ENCODE measurements at places on chromosomes 11 and 22. TPM values are rescaled to one million over a fixed set of nuclear protein-coding genes. Genes with fewer than 3 reads are reported as not detected.

Gene TMEM191C
- 0.16 TPM for total RNA-seq

Gene CHADL
- total RNA-seq: 2.9 TPM

Gene OR9G1
- not detected for total RNA-seq

Gene VSTM5
- not detected for total RNA-seq

Gene ZBTB16
- total RNA-seq: 196 TPM

Gene RRP7A
- 44.8 TPM for total RNA-seq

DNA sequence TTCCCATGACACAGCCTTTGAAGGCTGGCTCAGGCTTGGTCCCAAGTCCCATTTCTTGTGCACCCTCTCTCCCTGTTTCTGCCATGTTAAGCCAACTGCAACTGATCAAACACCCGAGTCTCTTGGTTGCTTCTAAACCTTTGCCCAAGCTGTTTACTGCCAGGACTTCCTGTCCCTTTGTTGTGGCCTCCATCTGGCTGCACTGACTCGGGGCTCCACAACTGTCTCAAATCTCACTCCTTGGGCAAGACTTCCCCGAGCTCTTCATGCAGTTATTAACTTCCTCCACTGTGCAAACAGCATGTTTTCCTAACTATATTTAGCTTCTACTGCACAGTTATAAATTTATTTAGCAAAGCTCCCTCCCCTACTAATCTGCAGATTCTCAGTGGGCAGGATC, 4.3 kb downstream of the VPREB1 start:
- DNase-seq: no peak

- no peak for DNase-seq
These were observed 628 bp upstream of the IGLL1 start for GRCh38 chr22:23580576-23581259.

DNA sequence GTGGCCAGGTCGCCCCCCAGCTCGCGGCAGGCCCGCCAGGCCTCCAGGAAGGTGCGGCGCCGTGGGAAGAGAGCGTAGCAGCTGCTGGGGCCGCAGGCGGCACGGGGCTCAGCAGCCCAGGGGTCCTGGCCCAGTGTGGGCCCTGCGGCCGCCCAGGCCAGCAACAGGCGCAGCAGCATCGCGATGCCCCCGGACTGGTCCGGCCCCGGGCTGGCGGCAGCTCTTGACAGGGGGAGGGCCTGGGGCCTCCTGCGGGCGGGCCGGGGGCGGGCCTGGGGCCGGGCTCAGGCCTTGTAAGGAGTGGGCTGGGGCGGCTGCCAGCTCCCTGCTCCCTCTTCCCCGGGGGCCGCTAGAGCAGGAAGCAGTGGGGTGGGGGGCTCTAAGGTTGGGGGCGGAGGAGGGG, at the start of gene CD248:
Gene CD248 (minus strand): TSS at position 196 of the 403 bp plus-strand sequence. CDS start 17 bp downstream, at position 179.
- DNase-seq: no peak

DNA sequence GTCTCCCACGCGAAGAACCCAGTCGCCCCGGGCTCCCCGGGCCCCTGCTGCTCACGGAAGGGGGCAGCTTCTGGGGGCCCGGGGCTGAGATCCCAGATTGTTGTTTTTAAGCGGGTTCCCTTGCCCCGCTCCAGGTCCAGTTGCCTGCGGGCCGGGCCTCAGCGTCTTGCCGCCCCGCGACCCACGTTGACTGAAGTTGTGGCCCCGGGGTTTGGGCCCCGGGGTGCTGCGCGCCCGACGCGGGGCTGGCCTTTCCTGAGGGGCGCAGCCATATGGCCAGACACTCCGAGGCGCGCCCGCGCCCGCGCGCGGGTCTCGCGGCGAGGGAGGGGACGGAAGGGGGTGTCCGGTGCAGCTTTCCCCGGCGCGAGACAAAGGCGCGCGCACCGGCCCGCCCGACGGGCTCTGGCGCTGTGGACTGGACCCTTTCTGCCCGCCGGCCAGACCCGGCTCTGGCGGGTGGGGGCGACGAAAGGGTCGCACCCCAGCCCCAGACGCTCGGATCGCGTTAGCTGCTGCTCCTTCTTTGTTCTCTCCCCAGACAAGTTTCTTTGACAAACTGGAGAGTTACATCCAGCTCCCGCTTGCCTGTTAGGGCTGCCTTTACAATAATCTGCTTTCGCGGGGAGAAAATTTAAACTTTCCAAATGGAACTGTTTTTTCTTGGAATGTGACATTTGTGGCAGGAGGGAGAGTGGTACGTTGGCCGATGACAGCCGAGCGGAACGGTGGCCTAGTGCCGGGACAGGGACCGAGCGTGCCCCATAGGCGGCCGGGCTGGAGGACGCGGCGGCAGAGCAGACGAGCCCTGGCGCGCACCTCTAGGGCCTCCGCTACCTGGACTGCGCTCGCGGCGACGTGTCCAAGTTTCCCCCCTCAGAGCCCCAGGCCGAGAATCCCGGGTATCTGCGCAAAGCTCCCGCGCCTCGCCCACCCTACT, 716 bp downstream of the AMOTL1 start:
- peak; percentile 90 for DNase-seq

DNA sequence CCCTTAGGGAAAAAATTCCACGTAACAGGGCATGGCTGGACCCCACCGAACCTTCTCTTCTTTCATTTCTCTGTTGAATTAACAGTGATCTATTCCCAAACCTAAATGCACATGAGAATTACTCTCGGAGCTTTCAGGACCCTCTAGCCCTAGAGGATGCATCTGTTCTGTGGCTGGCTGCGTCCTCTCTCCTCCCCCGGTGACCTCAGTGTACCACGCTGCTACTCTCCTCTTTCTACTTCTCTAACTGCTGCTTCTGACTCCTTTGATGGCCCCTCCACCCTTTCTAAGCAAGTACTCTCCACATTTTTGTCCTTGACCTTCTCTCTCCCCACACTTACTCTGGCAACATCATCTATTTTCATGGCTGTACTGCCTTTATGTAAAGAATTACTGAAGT, 12.1 kb upstream of the APOA1 start:
- no peak for DNase-seq

GRCh38 chr22:40022536-40023240, 27.9 kb downstream of the FAM83F start:
- DNase-seq: no peak

DNA sequence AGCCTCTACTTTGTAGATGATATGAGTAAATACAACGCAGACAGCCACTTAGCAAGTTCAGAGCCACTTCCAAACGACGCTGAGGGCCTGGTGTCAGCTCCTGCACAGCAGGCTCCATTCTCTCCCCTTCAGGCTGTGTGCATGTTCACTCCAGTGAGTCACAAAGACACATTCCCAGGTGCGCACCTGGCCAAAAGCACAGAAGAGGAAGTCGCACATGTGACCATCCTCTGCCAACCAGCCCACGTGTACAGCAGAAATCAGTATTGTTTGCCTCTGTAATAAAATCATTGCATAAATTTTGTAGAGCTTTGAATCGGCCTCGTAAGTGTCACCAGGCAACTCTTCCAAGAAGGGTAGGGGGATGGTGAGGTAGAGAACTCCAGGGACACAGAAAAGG, 19.5 kb upstream of the TPH1 start:
- DNase-seq: no peak

DNA sequence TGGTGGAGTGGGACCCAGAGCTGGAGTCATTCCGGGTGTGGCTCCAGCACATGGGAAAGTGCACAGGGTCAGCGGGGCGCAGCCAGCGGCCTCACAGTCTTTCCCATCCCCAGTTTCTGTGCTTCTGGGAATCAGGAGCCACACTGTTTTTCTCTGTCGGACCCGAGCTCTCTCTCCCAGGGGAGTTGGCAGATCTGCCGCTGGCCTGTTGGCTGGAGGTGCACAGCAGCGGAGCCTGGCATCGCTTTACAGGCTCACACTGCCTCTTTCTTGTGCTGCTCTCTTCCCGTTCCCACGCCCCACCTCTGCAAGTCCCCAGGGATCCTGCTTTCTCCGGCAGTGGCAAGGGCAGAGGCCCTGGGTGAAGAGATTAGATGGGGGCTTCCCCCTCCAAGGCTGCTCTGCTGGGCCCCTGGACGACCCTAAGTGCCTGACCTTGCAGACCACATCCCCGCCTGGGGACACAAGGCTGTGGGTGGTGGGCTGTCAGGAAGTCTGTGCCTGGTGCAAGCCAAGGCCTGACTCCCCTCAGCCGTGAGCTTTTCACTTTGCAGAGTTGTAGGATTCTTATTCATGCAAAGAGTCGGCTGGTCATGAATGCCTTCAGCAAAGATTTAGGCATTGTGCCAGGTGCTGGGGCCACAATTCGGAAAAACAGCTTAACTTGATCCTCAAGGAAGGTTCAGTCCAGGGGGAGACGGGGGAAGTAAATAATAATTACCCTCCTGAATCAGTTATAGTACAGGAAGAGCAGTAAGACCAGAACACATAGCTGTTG, 116.3 kb downstream of the TIMP3 start:
- DNase-seq: no peak

GRCh38 chr11:86816251-86816726, 15.9 kb downstream of the PRSS23 start:
- no peak for DNase-seq

DNA sequence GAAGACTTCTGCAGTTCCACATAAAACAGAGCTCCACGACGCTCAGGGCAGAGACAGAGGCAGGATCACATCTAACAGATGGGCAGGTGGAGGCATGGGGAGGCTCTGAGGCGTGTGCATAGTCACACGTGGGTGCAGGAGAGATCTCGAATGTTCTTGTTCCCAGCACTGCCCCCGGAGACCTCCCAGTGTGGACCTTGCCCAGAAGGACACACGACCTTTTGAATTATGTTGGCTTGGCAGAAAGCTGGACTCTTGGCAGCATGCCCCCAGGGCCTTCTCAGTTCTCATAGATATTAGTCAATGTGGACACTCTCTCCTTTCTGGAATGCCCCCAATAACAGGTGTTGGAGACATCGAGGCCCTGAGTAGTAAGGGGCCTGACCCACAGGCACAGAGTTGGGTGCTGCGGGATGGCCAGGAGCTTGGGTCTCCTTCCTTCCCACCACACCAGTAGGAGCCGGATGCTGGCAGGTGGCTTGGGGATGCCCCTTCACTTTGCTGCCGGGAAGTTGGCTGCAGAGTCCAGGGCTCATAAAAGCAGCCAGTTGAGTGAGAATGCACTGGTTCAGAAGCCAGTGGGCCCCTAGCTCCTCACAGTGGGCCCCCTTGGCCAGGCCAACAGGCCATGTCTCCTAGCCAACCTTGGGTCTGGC, 12.1 kb downstream of the MYEOV start:
- DNase-seq: no peak

GRCh38 chr11:68687311-68687710, 3.0 kb downstream of the GAL start:
- DNase-seq: peak; percentile 59

DNA sequence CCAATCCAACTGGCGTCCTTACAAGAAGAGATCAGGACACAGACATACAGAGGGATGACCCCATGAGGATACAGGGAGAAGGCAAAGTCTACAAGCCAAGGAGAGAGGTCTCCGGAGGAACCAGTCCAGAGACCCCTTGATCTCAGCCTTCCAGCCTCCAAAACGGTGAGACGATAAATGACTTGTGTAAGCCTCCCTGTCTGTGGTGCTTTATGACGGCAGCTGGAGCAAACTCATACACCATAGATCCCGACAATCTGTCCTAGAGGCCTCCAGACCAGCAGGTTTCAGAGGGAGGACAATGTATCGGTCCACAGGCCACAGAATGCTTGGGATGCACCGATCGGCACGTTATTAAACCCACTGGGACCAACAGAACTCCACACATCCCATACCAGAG, 383.3 kb downstream of the SHANK2 start:
- DNase-seq: no peak

DNA sequence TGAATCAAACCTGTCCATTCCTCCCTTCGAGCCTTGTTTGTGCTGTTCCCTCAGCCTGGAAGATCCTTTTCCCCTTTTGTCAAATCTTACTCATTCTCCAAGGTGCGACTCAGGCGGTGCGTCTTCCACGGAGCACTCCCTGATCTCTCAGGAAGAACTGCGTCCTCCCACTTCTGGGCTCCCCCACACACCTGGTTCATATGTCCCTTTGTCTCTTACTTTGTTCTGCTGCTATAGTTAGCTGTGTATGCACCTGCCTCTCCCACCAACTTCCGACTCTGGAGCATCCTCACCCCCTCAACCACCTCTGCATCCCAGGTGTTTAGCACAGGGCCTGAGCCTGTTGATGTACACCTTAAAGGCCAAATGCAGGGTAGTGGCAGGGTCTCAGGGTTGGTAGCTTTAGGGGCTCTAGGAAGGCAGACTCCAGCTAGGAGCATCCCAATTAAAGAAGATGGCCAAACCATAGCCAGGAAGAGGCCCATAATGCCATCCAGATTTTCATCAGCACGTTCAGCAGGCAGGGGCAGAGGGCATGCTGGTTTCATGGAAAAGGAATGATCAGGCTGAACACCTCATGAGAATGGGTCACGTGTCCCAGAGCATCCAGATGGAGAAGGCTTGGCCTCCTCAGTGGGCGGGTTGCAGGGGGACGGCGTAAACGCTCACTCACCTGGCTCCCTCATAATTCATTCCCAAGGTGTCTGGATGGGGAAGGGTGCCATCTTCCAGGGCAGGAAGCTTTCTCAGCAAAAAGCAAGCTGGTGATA, 20.1 kb downstream of the PTPN5 start:
- DNase-seq: no peak

DNA sequence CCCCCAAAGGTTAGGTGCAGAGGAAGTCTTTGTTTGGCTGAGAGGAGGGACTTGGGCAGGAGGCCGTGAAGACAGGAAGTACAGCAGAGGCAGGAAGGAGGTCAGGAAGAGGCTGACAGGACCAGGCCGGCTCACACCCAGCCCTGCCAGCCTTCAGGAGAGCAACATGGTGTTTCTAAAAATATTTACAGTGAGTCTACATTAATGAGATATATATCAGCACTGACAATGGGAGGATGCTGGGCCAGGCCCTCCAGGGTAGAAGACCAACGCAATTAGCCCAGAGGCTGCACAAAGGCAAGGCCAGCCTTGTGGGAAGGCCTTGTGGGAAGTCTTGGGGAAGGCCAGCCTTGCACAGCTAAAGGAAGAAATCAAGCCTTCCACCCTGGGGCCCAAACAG, 7.9 kb upstream of the APLNR start:
- DNase-seq: no peak

GRCh38 chr22:18995327-18995711, 59.2 kb upstream of the PRODH start:
- DNase-seq: no peak

DNA sequence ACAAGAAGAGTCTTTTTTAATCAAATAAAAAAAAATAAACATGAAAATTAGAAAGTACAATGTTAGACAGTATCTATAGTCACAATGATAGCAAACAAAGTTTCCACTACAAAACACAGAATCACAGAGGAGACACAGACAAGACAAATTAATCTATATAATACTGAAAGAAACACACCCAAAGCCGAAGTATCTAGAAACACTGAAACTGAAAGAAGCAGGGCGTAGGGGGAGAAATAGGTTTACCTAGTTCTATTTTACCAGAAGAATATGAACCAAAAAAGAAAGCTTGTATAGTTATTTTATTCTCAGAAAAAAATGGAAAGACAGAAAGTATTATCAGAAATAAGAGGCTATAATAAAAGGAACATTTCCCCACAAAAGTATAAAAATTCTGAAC, 27.1 kb upstream of the NUP50 start:
- DNase-seq: no peak
